ENCODE measurements at places on chromosomes 11 and 22.
A peak's percentile ranks its signal among the peaks of the same experiment; 100 is the strongest.

DNA sequence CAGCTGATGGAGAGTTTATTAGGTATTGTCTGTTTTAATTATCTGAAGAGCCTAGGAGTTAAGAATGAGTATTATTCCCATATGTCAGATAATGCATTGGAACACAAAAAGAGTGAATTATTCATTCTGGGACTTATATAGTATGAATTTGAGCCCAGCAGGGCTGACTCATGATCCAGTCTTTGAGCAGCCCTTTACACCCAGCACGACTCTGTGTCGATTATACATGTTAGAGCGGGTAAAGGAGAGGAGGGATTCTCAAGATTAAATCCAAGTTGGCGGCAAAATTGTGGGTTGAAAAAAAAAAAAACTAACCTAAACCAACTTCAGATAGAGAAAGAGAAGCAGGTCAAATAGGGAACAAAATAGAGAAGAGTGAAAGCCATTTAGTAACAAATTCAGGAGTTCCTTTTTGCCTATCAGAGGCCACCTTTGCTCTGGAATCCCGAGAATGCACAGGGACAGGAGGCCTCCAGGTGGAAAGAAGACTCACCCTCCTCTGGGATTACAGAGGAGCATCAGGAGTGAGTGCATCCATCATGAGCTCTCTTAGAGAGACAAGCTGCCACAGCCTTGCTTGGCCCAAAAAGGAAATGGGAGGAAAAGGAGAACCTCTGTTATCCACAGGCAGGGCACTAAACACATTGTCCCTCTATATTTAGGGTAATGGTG is 3.1 kb downstream of the MRGPRX1 start:
- DNase-seq: no peak

DNA sequence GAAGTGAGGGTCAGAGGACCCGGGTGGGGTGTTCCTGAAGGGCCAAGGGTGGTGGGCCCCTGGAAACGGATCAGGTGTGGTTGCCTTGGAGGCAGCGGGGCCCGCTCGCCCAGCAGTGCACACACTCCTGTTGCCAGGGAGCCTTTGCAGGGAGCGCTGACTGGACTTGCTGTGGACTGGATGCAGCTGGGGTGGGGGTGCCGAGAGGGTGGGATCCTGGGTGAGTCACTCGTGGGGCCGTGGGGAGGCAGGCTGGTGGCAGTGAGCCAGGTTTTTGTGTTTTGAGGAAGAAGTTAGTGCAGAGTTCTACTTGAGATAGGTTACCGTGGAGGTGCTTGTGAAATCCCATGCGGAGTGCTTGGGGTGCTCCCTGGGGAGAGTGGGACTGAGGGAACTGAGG is 1.3 kb downstream of the MRPL23 start:
- no peak for DNase-seq

GRCh38 chr22:43047605-43048004 is 32.7 kb upstream of the PACSIN2 start:
- DNase-seq: no peak

- no peak for DNase-seq
These were observed 1.8 kb upstream of the FIBIN start for GRCh38 chr11:26992031-26992541.

GRCh38 chr11:131108760-131109159 is 192.5 kb upstream of the SNX19 start:
- no peak for DNase-seq

- no peak for DNase-seq
These were observed 16.3 kb downstream of the CNTN5 start for GRCh38 chr11:99037057-99037456.

DNA sequence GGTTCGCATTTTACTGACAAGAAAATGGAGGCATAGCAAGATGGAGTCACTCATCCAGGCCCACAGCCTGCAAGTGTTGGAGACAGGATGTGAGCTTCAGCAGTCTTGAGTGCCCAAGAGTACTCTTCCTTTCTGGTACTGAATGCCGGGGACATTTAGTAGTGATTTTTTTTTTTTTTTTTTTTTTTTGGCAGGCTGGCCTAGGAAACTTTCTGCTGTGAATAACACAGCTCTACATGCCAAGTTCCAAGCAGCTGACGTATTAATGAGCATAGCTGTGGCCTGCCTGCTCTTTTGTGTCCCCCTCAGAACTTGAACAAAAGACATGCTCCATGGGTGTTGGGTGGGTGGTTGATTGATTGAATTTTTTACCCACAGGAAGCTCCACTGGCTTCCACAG is 195.5 kb upstream of the CADM1 start:
- no peak for DNase-seq

GRCh38 chr11:66727282-66728037 is 1.6 kb downstream of the SPTBN2 start:
- DNase-seq: no peak

DNA sequence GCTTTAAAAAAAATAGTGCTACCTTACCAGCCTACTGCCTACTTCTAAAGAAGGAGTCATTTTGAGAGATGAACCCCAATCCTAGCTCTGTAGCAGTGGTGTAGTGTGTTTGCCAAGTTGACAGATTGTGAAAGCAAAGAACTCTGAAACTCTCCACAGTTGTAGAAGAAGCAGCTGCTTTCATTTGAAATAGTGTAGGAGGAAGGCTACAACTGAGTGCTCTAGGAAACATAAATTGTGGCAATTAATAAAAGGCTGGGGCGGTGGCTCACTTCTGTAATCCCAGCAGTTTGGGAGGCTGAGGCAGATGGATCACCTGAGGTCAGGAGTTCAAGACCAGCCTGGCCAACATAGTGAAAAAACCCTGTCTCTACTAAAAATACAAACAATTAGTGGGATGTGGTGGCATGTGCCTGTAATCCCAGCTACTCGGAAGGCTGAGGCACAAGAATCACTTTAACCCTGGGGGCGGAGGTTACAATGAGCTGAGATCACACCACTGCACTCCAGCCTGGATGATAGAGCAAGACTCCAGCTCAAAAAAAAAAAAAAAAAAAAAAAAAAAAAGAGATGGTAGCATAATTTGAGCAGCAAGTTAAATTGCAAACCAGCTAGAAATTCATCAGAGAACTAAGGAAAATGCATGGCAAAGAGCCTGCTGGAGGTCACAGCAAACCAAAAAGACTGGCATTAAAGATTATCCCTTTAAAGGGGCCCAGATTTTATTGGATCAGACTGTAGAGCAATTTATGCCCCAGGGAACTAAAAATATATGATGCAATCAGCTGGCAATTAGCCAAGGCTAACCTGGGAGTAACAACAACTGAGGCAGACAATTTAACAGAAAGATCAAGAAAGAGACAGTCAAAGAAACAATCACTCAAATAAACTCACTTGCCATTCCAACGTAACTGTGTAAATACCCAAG is 112.6 kb downstream of the LUZP2 start:
- no peak for DNase-seq

- DNase-seq: no peak
These were observed 4.6 kb downstream of the CARD10 start for GRCh38 chr22:37514526-37515051.

DNA sequence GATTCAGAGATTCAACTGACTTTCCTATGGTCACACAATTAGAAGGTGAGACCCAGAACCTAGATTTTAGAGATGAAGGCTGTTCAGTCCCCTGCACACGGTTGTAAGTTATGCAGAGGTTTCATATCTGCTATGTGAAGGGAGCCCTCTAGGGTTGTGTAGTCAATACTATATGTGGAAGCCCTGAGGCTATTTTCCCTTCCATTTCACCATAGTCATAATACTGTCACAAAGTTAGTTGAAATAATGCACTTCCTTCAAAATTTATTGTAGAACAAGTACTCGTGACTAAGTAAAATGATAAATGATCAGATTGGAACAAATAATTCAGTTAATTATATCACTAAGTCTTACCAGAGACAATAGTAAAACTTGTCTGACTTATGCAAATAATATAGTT is 48.8 kb downstream of the ENDOD1 start:
- no peak for DNase-seq

GRCh38 chr11:69501891-69502860 is 20.7 kb downstream of the LINC01488 start:
- DNase-seq: no peak

GRCh38 chr11:2402106-2402505 is 1.6 kb downstream of the TSSC4 start:
- DNase-seq: no peak

DNA sequence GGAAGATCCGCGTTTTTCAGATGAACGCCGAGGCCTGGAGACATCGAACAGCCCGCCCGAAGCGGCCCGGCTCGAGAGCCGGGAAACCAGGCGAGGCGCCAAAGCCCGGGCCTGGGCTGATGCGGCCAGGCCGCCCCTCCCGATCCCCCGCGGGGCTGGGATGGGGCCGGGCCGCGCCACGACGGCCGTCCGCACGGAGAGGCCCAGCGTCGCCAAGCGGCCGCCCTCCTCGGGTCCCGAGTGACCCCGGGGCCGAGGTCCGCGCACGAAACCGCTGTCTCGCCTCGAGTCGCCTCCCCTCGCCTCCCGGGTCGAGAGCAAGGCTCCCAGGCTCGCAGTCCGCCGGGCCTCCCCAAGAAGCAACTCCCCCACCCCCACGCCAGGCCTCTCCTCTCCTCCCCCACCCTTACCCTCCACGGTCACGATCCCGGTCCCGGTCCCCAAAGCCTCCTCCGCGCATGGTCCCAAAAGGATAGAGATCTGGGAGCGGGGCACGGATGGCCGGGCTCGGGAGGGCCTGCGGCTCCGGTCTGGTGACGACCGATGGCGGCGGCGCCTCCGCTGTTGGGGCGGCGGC is 482 bp downstream of the DDX17 start:
- DNase-seq: peak; percentile 47

- DNase-seq: no peak
These were observed 176.9 kb downstream of the DSCAML1 start for GRCh38 chr11:117620086-117620485.

DNA sequence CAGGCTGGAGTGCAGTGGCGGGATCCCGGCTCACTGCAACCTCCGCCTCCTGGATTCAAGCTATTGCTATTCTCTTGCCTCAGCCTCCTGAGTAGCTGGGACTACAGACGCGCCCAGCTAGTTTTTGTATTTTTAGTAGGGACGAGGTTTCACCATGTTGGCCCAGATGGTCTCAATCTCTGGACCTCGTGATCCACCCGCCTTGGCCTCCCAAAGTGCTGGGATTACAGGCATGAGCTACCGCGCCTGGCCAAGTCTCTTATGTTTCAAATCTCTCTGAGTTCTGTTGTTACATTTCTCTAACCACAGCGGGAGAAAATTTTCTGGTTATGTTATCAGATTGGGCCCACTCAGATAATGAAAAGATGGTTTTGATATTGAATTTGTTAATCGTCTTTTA is 10.1 kb downstream of the CEP57 start:
- no peak for DNase-seq
